ENCODE measurements at places on chromosomes 11 and 22.

DNA sequence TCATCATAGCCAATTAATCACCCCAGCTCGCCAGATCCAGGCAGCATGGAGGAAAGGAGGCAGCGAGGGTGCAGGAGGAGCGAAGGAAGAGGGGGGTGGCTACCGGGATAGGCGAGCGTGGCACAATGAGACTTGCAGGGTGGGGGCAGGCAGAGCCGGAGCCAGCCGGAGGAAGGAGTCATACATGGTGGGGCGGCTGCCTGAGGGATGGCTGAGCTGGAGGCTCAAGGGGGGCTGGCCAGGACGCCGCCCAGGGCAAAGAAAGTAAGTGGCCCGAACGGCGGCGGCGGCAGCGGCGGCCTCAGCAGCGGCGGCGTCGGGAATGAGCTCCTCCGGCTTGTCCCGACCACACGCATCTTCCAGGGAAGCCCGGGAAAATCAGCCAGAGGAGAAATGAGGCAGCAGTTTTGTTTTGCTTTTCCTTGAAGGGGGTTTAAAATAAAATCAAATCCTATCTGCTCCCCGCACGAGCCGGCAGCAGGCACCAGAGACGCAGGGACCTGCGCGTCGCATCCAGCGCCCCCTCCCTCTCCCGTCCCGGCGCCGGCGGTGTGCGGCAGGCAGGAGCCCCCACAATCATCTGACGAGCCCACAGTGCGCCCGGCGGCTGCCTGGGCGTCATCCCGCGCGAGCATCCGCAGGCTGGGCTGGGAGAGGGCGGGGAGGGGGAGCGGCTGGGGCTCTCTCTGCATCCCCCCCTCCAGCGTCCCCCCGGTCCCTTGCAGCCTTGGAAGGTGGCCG is 263.6 kb downstream of the CTTN start:
- DNase-seq: peak; percentile 63

DNA sequence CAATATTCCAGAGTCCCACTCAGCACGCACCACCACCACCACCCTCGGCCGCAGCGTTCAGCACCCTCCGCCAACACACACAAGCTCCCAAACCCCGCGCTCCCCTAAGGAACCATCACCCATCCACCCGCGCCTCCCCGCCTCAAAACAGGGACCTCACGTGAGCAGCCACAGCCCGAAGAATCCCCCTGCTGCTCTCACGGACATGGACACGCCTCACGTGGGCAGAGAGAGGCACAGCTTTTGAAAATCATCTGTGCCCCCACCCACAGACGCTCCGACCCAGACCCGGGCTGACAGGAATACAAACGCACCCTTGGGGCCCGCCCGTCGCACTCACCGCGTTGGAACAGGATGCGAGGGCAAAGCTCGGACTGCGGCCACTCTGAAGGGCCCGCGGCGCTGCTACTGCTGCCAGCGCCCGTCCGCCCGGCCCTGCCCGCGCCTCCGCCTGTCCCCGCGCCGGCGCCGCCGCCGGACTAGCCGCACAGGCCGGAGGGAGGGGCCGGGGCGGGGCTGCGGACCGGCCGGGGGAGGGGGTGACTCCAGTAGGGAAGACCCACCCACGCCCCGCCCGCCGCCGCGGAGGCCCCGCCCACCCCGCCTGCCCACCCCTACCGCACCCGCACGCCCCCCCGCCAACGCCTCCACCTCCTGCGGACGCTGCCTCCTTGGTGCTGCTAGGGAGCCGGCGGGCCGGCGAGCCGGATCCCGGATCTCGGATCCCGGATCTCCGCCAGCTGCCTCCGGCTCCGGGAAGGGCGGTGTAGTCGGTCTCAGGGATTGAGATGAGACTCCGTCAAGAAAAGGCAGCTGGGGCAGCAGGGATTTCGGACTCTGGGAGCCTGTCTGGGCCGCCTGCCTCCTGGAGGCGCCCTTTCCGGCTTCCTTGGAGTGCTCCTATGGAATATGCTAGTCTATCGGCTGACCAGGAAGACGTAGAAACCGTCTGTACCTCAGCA is at the start of gene TRIM3:
TRIM3 (minus strand) TSS at position 491 of the 962 bp plus-strand sequence. CDS start 8,246 bp downstream, outside the sequence.
- DNase-seq: peak; percentile 90

GRCh38 chr22:20610757-20611156 is 103.3 kb downstream of the MED15 start:
- no peak for DNase-seq

DNA sequence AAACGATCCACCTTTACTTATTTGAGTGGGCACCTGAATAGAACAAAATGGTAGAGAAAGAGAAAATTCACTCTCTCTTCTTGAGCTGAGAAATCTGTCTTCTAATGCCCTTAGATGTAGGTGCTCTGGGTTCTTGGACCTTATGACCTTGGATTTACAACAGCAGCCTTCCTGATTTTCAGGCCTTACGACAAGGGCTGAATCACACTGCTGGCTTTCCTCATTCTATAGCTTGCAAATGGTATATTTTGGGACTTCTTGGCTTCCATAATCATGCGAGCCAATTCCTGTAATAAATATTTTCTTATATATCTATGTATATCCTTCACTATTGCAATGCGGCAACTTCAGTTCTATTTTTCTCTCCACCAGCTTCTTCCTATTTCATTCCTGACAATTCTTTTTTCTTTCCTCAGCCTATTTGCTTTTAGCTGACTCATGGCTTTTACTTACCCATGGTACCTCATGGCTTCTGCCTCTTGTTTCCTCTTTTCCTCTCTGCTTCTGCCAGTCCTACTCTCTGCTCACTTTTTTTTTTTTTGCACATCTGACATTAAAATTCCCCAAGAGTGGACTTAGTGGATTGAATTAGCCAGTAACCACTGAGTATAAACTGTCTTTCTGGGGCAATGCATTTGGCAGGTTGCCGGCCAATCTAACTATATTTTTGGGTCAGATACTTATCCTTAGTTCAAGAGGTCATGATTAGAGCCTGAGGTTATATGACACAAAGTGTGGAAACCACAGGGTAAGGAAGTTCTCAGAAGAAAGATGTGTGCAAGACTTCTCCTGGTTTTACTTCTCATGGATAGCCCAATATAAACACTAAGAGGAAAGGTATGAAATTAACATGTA is 359.5 kb downstream of the TMEM135 start:
- no peak for DNase-seq

GRCh38 chr22:46406349-46406748 is 70.8 kb downstream of the TRMU start:
- no peak for DNase-seq

GRCh38 chr11:19162951-19163505 is 38.8 kb downstream of the CSRP3 start:
- no peak for DNase-seq

GRCh38 chr11:67449116-67449844 is 3.2 kb downstream of the GPR152 start:
- no peak for DNase-seq

DNA sequence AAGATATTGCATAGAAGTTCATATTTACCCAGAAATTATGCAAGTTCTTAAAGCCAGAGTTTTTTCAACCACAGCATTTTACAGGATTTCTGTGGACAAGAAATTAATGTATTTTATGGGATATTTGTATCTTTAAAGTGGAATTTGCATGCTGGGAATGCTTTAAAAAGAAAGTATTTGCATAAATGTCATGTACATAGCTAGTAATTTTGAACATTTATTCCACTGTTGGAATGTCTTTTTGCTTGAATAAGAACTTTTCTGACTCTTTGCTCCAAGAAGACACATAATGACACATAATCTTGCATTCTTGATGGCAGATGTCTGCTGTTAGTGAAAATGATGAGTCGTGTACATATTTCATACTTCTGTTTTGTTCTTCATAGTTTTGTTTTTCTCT is 66.6 kb downstream of the ATXN10 start:
- no peak for DNase-seq

DNA sequence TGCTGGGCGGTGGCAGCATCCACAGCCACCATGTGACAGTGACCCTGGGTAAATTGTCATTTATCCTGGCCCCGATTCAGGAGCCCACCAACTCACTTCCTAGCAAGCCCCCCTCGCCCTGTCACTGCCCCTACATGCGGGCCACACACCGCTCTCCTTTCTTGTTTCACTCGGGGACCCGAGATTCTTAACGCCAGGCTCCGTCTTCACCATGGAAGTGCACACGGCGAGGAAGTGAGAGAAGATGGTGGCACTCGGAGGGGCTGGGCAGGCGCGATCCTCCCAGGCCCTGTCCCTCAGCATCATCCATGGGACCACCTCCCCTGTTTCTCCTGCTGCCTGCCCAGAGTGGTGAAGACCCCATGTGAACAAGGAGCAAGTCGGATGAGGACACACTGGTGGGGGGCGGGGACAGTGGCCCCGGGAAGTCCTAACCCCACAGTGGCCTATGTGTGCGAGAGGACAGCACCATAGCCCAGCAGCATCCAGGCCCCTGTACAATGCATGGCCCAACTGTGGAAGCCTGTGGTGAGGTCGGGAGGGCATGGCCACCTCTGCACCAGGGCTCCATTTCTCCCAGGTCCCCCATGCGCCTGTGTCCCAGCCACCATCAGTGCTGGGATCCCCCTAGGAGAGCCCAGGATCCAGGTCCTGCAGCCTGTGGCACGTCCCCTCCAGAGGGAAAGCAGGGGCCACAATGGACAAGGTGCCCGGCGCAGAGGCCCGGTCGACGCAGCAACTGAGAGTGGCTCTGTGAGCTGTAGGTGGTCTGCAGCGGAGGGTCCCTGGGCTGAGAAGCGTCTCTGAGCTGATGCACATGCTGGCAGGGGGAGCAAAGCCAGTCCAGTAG is 262.8 kb downstream of the BRD1 start:
- DNase-seq: no peak

DNA sequence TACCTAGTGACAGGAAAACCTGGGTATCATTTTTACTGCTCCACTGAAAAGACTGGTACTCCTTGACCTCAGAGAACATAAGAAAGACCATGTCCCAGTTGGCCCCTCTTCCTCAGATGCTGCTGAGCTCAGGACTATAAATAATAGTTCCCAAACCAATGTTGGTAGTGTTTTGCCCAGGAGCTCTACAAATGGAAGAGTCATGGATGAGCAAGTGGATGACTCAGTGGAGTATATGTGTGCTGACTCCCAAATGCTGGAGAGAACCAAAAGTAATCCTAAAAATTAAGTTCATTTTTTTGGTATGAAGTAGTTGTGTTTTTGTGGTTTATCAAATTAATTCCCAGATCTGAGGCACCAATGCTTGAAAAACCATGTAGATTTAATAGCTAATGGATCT is 482.0 kb downstream of the KCNA4 start:
- DNase-seq: no peak

- no peak for DNase-seq
Measured at GRCh38 chr22:19876314-19876940, 21.8 kb upstream of the GNB1L start.

- DNase-seq: peak; percentile 38
Measured at GRCh38 chr11:69840371-69841169, 21.4 kb upstream of the FGF3 start.

DNA sequence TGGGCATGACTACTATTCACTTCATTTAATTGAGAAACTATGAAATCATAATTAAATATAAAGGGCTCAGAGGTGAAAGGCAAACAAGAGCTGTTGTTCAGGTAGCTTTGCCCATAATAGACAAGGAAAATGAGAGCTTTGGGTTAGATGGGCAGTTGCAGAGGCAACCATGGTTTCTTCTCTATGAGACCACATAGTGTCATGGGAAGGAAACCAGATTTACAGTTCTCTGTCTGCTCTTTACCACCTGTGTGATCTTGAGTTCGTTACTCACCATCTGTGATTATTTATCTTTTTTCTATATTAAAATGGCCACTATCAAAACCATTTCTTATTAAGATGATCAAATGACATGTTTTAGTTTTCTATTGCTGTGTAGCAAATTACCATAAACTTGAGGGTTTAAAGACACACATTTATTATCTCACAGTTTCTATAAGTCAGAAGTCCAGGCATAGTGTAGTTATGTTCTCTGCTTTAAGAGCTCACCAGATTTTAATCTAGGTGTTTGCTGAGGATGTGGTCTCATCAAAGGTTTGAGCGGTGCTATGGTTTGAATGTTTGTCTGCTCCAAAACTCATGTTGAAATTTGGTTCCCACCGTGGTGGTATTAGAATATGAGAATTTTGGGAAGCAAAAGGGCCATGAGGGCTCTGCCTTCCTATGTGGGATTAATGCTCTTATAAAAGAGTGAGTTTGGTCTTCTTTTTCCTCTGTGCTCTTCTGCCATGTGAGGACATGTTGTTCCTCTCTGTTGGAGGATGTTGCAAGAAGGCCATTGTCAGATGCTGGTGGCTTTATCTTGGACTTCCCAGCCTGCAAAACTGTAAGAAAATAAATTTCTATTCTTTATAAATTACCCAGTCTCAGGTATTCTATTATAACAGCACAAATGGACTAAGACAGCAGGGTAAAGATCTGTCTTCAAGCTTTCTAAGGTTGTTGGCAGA is 38.2 kb downstream of the OR2AG2 start:
- DNase-seq: no peak

GRCh38 chr22:26045051-26045450 is 124.2 kb upstream of the SEZ6L start:
- no peak for DNase-seq

- no peak for DNase-seq
Measured at GRCh38 chr11:46612326-46612725, 4.7 kb downstream of the HARBI1 start.

GRCh38 chr11:59778122-59778521 is 22.9 kb downstream of the STX3 start:
- DNase-seq: no peak

- no peak for DNase-seq
Measured at GRCh38 chr11:114273071-114273470, 23.1 kb upstream of the NNMT start.

- no peak for DNase-seq
Measured at GRCh38 chr11:27118371-27118770, 77.8 kb downstream of the BBOX1 start.

- no peak for DNase-seq
Measured at GRCh38 chr22:17869285-17870096, 95.2 kb upstream of the BID start.

DNA sequence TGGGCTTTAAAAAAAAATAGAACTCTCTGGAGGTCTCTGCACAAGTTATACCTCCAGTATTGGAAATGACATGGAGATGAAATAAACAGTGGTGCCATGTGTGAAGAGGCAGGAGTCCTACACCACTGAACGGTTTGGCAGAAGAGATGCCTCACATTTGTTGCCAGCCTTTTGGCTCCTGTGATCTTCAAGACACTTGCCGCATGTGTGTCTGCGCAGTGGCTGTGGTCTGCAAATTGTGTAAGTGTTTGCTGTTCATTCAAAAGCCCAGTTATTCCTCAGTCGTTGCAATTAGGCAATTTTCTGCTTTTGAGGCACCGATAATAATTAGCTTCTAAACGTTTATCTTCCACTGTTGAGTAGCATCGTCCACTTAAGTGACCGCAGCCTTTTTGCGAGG is 319.1 kb downstream of the BRD1 start:
- DNase-seq: no peak

GRCh38 chr22:31087744-31088215 is 6.7 kb downstream of the SMTN start:
- no peak for DNase-seq

- no peak for DNase-seq
Measured at GRCh38 chr22:25484521-25485315, 79.8 kb upstream of the GRK3 start.
